ENCODE measurements at places on chromosomes 1 and 21.

DNA sequence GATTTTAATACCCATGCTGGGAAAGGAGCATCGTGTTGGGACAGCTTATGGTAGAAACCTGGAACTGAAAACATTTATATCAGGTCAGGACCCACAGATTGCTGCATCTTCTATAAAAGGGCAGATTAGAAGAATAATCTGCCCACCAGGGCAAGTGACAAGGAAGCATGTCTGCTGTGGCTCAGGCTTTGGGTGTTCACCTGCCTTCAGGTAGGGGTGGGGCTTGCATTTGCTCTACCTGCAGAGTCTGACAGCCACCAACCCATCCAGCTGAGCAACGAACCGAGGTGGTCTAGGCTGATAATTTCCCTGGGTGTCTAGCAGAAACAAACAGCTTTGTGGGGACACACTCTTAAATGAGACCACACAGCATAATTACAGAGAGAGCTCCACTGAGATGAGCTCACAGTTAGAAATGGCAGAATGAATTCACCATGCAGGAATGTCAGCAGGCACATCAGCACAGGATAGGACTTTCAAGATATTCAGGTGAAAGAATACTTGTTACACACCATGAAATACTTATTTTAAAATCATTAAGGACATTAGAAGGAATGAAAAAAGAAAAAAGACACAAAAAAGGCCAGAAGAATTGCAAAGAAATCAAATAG lies 36.1 kb upstream of the B3GALT5 start:
- no peak for DNase-seq

DNA sequence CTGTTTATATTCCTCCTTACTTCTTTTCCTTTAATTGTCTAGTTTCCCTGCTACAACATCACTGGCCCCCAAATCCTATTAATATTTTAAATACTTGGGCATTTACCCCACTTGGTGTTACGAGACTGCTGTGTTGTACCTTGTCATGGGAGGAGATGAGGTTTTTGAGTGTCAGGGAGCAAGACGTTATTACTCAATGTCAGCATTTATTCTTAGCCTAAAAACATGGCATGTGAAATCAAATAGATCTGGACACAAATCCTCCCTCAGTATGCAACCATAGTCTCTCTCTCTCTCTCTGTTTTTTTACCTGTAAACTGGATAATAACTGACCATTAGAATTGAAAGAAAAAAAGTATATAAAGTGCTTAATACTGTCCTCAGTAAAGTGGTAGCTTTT lies 4.6 kb downstream of the LRRC8B start:
- DNase-seq: no peak

GRCh38 chr1:11800756-11801433 lies 4.9 kb downstream of the MTHFR start:
- no peak for DNase-seq

GRCh38 chr1:164857439-164857838 lies 298.5 kb downstream of the PBX1 start:
- DNase-seq: no peak

GRCh38 chr1:48228156-48228555 lies 5.6 kb downstream of the SLC5A9 start:
- DNase-seq: no peak

DNA sequence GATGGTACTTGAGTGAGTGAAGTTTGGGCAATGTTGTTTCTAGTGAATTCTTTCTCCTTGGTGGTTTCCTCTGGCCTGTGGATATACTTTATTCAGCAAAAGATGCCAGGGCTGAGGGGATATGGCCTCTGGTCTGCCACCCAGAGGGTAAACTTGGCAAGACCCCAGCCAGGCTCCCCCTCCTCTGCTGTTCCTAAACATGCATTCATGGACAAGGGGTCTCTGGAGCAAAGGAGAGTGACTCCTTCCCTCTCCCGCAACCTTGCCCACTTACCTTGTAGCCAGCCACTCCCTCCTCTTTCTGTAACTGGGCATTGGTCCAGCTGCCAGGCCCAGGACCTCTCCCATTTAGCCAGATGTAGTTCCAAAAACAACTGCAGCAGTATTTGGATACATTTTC lies 43.8 kb downstream of the RUNX3 start:
- DNase-seq: no peak

DNA sequence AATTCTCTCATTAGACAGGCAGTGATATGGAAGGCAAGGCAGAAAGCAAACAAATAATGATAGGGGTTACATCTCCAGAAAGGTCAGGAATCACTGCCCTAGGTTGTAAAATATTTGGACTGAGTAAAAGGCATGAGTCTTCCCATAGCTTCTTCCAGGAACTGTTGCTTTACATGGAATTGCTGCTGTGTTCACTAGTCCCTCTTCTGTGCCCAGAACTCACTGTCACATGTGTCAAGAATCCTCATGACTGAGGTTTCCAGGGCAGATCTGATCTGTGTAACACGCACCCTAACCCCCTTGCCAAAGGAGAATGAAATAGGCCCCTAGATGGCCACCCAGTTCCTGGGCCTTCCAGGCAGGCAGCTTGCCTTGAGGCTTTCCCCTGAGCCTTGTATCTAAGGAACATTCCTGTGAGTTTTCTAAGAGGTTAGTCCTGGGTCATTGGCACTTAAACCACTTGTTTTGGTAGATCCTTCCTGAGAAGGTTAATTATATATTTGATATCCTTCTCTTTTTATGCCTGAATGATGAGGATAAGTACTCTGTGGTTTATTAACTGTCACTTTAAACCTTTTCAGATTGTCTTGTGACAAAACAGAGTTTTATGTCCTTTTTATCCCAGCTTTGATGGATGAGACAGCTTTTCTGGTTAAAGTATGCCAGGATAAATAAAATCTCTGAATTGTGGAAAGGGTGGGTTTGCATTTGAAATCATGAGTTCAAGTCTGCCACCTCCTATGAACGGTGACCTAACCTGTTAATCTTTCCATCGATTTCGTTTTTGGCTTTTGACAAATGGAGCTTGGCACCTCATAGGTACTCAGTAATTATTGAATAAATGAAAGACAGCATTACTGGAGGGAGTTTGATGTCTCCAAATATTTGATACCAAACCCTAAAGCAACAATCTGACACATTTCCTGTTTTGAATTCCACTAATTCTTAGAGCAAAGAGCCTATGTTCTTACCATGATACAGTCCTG lies 163.3 kb downstream of the DHRS3 start:
- DNase-seq: no peak

- DNase-seq: no peak
Observed at GRCh38 chr1:35633547-35633946, 7.8 kb downstream of the PSMB2 start.

GRCh38 chr21:40099809-40100208 lies 232.6 kb downstream of the PCP4 start:
- no peak for DNase-seq

DNA sequence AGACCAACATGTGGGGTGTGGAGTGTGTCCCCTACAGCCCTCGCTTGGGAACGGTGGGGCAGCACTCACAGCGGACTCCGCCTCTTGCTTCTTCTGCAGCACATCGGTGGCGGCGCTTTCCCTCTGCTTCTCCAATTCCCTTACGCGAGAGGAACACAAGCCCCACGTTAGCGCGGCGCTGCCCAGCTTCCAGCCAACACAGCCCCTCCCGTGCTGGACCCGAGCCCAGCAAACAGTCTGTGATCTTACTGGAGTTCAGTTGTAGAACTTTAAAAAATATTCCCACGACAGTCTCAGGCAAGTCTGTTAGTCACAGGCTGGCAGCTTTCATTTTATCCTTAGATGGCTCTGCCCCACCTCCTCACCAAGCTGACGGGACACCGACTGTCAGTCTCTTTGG lies 13.6 kb downstream of the THAP3 start:
- no peak for DNase-seq

DNA sequence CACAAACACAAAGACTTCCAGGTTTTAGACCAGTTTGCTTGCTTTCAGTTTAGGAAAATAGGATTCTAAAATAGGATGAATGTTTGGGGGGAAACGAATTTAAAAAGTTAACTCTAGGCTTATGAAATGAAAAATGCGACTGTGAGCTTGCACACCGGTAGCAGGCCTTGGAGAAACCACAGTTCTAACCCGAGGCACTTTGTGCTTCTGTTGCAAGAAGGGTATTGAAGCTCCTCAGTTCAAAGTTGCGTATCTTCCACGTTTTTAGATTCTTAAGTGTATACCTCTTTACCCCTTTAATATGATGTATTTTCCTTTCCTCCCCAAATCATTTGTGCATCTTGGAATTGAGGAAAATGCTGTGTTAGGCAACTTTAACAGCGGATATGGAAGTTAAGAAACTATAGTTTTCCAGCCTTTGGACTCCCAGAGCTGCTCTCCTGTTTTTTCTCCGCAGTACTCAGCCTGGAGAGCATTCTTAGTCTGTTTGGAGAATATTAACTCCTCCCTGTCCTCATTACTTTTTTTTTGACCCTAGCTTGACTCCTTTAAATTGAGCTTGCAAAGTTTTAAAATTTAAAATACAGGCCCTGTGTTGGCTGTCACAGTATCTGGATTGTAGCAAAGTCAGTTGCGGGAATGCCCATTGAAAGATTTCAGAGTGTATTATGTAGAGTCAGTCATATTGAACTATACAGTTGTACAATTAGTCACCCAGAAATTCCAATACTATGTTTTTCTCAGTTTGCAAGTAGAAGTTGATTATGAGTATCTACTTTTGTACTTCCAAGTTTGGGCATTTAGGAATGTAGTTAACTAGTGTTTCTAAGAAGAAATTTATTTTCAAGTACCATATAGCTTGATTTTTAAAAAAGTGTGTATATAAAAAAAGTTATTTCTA lies 2.6 kb downstream of the MRPS6 start:
- DNase-seq: no peak

DNA sequence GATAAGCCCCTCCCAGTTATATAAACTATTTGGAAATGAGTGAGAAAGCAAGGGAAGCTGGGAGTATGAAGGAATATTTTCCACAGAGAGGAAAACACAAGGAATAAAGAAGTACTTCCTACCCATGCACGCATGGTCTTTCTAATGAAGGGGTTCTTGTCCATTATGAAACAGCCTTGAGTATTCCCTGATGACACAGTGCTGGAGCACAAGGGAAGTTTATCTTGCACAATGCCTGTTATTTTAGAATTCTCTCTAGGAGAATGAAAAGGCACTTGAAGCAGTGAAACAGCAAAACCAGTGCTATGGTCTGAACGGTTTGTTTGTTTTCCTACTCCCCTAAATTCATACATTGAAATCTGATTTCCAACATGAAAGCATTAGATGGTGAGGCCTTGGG lies 38.6 kb upstream of the ADAMTS1 start:
- no peak for DNase-seq

DNA sequence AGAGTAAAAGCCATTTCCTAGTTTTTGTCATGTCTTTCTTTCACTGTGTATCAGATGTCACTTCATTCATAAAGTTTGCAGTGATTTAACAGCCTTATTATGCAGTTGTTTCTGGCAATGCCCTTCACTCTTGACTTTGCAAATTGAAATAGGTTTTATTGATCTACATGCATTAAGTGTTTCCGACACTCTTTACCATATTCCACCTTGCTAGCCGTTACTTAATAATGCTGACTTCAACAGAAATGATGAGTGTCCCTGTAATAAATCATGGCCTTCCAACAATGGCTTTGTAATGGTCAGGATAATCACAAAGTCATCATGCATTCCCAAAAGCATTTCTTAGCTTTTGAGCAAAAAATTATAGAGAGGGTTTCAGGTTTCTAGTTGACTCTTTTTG lies 236.8 kb upstream of the FMN2 start:
- DNase-seq: no peak

DNA sequence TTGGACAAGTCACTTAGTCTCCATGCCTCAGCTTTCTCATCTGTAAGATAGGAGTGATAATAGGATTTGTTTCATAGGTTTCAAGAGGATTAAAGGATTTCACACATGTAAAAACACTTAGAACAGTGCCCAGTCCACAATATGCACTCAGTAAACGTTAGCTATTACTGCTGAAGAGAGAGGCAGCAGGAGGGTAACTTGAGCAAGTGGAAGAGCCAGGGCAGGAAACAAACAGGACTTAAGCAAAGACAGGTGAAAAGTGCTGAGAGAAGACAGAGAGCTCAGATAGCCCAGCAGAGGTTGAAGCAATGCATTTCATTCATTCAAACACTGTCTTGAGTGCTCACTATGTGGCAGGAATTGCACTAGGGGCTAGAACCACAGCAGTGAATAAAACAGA lies 21.1 kb upstream of the H3-3A start:
- DNase-seq: no peak

DNA sequence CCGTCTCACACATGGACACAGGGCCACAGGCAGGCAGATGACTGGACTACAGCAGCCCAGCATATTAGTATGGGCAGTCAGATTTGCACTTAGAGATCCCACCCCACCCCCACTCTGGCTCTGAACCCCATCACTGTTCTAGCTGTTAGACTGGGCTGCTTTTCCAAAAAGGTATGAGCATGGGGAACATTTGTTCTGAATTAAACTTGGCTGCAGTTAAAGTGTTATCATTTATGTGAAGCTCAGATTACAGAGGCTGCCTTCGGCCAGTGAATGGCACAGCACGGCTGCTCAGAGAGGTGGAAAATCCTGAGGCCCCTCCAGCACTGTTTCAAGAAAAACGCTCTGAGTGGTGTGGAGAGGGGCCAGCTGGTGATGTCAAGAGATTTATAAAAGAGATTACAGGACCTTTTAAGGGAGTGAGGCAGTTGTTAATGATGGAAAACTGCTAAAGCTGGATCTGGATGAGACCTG lies 6.9 kb upstream of the NOS1AP start:
- DNase-seq: no peak

DNA sequence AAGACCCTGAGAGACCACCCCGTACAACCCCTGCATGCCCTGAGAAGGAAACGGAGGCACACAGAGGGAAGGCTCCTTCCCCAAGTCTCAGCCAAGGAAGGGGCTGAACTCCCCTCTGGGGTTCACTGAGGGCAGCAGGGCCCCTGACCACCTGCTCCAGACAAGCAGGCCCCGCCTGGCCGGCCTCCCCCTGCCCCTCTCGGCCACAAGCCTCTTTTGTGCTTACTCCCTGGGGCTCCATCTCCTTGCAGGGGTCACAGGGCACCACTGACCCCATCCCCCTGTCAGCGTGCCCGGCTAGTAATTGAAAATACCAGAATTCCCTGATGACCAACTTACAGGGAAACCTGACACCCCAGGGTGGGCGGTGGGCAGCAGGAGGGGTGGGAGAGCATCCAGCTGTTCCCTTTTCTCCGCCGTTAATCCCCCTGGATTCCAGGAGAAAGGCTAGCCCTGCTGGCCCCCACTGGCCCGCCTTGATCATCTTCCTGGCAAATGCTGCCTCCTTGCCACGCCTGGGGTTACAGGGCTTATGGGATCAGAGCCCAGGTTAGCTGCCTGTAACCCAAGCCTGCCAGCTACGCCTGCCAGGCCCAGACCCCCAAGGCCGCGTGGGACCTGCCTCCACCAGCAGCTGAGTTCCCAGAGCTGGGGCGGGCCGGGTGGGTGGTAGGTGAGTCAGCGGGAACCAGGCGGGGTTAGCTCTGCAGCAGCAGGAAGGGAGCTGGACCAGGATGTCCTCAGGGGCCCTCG lies 96.1 kb downstream of the LACTBL1 start:
- no peak for DNase-seq
